Nephron progenitor cell (in vitro differentiated cells): ENCODE measurements at places on chromosomes 1 and 21.

DNA sequence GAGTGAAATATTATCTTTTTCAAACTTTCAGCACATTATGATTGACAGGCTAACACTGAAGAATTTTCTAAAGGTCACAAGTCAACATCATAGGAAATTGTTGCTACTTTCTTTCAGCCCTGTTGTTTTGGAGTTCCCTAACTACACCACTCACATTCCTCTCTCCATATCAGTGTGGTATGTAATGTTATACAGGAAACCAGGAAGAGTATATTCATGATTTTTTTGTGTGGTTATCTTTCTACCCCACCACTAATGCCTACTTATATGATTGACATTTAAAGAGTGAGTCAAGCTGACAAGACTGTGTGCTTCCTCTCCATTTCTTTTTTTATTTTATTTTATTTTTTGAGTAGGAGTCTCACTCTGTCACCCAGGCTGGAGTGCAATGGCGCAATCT, 47.8 kb upstream of the PRDM2 start:
- H3K4me1 ChIP-seq, result no peaks in the 10 kb centered on the region
- H3K36me3 ChIP-seq, result no peaks in the 10 kb centered on the region
- peaks cover 6% of the 10 kb centered on the region for H3K27me3 ChIP-seq
- DNase-seq, result no peak
- H3K4me3 ChIP-seq, result no peak overlapping the region

DNA sequence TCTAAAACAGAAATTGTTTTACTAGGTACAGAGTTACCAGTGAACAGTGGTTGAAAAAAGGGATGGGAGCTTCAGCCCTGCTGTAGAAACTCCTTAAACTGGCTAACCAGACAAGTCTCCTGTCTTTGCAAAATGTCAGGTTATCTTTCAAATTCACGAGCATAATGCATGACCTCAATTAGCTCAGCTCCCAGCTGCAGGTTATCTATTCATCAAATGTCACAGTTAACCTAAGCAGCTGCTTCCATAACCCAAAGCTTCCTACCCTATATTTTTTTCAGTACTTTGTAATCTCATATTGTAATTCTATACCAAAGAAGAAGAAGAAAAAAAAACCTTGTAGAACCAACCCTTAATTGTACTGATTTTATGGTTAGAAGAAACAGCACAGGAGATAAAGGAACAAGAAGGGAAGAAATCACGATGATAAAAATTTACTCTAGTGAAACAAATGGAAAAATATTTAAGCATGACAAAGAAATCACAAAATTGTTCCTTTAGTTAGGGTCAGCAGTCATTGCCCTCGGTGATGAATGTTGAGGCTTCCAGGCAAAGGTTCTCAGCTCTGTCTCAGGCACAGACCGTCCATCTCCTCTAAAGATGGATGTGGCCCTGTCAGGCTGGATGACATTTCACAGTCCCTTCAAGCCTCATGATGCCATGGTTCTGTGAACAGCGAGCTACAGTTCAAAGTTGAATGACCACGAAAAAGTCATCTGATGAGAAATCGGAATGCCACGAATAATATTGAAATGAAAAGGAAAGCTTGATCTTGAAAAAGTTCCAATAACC, 95.9 kb downstream of the PLD5 start:
- H3K36me3 ChIP-seq, result no peaks in the 10 kb centered on the region
- no peak for DNase-seq
- no peaks in the 10 kb centered on the region for H3K27me3 ChIP-seq
- H3K4me1 ChIP-seq, result peaks cover 16% of the 10 kb centered on the region

GRCh38 chr1:236009191-236009590, 55.7 kb downstream of the NID1 start:
- no peak overlapping the region for H3K27ac ChIP-seq
- H3K4me3 ChIP-seq, result no peak overlapping the region
- peaks cover 2% of the 10 kb centered on the region for H3K27me3 ChIP-seq

DNA sequence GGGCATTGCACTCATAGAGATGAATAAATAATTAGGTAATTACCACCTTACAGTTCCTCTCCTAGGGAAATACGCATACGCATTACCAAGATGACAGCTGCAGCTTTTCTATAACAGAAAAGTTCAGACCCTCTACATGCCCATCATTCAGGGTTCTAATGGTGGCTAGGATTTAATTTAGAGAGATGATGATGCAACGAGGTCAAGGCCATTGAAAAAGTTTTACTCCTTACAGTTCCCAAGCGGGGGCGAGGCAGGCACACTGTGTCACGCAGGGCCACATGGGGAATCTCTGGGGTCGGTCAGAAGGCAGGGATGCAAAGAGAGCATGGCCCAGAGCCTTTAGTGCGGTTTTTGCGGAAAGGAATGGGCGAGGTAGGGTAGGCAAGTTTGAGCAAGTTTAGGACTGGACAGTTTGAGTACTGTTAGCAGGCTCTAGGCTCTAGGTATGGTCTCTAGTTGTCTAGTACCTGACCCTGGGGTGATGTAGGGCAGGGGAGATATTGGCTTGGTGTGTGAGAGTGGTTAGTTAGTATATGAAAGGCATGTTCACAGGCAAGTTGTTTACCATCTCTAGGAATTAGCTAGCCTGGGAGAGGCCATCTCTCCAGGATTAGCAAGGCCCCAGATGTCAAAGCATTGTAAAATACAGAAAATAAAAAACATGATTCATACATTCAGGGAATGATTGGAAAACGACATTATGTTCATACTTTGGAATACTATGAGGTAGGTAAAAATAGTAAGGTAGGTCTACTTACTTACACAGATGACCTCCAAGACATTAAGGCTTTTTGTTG, 29.6 kb upstream of the ID3 start:
- H3K36me3 ChIP-seq, result no peaks in the 10 kb centered on the region
- H3K4me3 ChIP-seq, result no peak overlapping the region
- DNase-seq, result no peak
- peak overlapping the region; percentile 81 for H3K27ac ChIP-seq

DNA sequence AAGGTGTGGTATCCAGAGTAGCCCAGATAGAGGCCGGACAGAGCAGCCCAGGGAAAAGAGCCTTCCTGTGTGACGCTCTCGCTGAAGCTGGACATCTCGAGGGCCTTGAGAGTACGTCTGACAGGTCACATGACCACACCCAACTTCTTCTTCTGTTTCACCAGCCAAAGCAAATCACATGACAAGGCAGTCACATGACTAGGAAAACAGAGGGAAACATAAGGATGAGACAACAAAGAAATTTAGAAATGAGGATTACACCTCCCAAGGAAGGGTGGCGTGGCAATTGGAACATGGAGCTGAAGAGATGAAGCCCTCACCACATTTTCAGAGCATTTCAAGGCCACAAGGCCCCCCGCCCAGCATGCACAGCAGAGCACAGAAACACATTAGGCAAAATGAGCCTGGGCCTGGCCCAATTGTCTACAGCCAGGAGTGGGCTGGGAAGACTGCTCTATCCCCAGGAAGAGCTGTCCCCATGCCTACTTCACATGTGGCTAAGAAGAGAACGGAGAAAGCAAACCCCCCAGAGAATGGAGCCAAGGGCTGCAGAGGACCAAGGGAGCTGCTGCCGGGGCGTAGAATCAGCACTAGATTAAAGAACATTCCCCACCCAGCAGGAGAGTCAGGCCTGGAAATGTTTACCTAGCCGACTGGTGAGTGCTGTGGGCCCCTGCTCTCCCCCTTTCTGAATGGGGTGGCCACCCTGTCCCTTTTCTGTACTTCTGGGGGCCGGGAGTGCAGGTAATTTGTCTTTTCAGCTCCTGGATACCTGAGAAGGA, 305.1 kb downstream of the NPHP4 start:
- no peaks in the 10 kb centered on the region for H3K36me3 ChIP-seq
- no peak for DNase-seq
- no peak overlapping the region for H3K27ac ChIP-seq
- H3K4me1 ChIP-seq, result peaks cover 56% of the 10 kb centered on the region
- H3K4me3 ChIP-seq, result no peak overlapping the region

DNA sequence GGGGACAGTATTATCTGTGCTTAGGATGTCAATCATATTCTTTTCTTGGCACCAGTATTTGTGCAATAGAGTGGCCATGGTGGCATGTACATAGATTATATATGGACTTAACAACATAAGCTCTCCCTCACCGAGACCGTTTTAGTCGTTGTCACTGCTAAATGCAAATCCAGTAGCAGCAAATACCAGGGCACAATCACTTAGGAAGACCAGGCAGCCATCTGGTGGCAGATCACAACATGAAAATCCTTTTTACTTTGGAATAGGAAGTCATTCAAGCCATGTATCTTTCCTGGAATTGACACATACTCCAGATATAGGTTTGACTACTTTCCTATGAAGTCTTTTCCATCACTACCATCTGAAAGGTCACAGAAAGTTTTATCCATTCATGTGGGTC, 53.2 kb upstream of the C1orf87 start:
- H3K4me1 ChIP-seq, result no peaks in the 10 kb centered on the region
- no peak overlapping the region for H3K4me3 ChIP-seq
- no peaks in the 10 kb centered on the region for H3K27me3 ChIP-seq
- no peaks in the 10 kb centered on the region for H3K36me3 ChIP-seq
- no peak for DNase-seq

DNA sequence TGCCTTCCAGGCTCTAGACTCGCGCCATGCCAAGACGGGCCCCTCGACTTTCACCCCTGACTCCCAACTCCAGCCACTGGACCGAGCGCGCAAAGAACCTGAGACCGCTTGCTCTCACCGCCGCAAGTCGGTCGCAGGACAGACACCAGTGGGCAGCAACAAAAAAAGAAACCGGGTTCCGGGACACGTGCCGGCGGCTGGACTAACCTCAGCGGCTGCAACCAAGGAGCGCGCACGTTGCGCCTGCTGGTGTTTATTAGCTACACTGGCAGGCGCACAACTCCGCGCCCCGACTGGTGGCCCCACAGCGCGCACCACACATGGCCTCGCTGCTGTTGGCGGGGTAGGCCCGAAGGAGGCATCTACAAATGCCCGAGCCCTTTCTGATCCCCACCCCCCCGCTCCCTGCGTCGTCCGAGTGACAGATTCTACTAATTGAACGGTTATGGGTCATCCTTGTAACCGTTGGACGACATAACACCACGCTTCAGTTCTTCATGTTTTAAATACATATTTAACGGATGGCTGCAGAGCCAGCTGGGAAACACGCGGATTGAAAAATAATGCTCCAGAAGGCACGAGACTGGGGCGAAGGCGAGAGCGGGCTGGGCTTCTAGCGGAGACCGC, 2.0 kb upstream of the OLIG2 start:
- no peak overlapping the region for H3K27ac ChIP-seq
- H3K4me1 ChIP-seq, result peaks cover 28% of the 10 kb centered on the region
- no peaks in the 10 kb centered on the region for H3K36me3 ChIP-seq
- H3K27me3 ChIP-seq, result peaks cover 95% of the 10 kb centered on the region

- H3K4me1 ChIP-seq, result peaks cover 22% of the 10 kb centered on the region
- peaks cover 59% of the 10 kb centered on the region for H3K27me3 ChIP-seq
- no peaks in the 10 kb centered on the region for H3K36me3 ChIP-seq
- no peak overlapping the region for H3K4me3 ChIP-seq
- H3K27ac ChIP-seq, result no peak overlapping the region
These were observed 113.7 kb downstream of the PTPRU start for GRCh38 chr1:29349871-29350491.
